ENCODE measurements at places on chromosomes 2 and 18.

- DNase-seq = no peak
These were observed 73.7 kb upstream of the DPP10 start for GRCh38 chr2:114368705-114369104.

DNA sequence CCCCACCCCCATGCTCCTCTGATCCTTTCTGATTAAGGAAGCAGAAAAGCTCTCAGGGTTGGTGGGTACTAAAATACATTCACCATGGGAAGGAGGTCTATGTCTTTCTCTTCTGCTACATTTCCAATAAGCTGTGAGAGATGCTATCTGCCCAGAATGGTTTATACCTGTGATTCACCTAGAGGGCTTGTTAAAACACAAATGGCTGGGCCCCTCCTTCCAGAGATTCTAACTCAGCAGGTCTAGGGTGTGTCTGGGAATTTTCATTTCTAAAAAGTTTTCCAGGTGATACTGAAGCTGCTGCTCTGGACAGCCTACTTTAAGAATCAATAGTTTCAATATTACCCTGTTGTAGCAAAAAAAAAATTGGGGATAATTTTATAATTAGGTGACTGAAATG, 772.2 kb upstream of the ZEB2 start:
- DNase-seq = no peak

DNA sequence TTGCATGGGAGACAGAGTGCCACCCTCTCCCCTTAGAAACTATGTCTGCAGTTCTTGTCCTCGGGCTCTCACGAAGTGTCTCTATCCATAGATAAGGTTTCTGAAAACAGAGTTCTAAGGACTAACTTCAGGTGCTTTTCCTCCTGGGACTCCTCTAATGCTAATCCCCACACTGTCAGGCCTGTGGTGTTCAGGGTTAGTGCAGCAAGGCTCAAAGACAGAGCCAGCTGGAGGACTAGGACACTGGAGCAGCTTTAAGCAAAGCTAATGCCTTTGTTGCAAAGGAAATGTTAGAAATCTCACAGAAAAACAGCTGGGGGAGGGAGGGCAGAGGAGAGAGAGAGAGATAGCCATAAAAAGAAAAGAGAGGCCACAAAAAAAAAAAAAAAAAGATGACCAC, 824.0 kb upstream of the FSHR start:
- DNase-seq = no peak

DNA sequence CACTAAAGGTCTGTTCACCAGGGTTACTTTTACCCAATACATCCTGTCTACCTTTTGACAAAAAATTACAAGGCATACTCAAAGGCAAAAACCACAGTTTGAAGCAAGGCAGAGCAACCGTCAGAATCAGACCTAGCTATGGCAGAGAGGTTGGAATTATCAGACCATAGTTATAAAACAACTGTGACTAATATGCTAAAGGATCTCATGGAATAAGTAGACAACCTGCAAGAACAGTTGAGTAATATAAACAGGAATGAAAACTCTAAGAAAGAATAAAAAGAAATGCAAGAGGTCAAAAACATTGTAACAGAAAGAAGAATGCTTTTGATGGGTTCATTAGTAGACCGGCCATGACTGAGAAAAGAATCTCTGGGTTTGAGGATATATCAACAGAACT, 318.8 kb upstream of the KCNH7 start:
- no peak for DNase-seq

- no peak for DNase-seq
These were observed 69.5 kb downstream of the ARL4C start for GRCh38 chr2:234427081-234428061.

GRCh38 chr2:18445433-18446320, 114.8 kb downstream of the RDH14 start:
- DNase-seq = no peak

DNA sequence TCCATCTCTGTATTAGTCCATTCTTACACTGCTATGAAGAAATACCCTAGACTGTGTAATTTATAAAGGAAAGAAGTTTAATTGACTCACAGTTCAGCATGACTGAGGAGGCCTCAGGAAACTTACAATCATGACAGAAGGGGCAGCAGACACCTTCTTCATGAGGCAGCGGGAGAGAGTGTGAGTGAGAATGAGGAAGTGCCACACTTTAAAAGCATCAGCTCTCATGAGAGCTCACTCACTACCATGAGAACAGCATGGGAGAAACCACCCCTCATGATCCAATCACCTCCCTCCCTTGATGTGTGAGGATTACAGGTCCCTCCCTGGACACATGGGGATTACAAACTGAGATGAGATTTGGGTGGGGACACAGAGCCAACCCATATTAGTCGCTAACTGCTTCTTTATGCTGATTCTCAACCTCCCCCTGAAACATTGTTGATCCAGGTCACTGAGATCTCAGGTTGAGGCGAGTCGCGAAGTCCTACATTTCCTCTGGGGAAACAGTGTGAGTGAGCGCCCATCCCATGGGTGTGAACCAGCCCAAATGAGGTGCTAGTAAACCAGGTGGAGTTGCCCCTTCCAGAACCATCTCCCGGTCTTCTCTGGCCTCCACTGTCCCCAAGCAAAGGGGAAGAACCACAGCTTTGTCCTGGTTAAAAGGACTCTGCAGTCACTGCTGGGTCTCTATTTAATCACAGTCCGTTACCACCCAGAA, 123.8 kb downstream of the CAPN13 start:
- no peak for DNase-seq

DNA sequence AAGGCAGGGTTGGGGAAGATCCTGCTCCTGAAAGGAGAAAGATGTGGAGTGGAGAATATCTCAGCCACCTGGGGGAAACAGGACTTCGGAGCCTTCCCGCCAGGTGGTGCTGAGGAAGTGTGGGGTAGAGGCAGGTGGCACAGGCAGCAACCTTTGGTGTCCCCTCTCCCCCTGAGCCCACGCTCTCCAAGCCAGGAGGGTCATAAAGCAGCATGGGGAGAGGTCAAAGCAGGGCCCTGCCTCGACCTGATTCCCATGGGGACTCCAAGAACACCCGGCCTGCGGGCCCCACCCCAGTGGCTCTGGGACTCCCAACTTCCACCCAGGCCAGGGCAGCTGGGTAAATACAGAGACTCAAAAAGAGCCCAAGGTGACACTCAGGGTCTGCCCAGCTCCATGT, 54.3 kb upstream of the SLC66A3 start:
- no peak for DNase-seq

DNA sequence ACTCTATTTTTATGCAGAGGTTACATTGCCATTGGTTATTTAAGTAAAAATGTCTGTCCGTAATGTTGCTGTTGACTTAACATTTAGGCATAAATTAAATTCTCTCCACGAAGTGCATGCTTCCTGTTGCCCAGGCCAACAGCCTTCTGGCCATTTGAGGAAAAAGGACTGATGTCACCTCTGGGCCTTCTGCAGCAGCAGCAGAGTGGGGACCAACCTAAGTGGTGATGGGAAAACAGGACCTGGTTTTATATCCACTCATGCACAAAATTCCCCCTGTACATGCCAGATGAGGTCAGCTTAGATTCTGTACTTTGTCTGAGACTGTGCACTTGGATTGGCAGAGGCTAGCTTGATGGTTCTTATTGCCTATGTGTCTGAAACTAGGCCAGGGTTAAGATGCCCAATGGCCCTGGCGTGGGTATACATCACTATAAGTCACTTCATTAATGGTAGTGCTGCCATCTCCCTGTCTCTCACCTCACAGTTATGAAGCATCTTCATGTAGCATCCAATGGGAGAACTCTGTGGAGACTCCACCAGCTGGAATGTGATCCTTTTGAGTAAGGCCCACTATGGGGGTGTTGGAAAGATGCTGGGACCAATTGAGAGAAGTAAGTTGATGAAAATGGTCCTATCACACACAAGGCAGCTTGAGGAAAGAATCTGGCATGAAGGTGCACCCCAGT, 4.4 kb downstream of the ARHGAP25 start:
- no peak for DNase-seq

DNA sequence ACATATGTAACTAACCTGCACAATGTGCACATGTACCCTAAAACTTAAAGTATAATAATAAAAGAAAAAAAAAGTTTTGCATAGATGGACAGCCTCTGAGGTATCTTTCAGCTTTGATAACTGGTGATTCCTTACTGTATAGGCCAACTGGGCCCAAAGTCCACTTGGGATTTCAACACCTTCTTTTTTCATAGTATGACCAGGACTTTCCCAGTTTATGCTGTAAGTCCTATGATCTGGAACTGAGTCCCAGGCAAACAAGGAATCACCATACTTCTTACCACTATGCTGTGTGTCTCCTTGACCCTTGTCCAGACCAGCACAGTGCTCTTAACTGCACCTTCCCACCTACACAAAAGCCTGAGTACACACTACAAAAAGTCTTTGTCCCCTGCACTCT, 205.1 kb upstream of the RBBP8 start:
- DNase-seq = no peak

DNA sequence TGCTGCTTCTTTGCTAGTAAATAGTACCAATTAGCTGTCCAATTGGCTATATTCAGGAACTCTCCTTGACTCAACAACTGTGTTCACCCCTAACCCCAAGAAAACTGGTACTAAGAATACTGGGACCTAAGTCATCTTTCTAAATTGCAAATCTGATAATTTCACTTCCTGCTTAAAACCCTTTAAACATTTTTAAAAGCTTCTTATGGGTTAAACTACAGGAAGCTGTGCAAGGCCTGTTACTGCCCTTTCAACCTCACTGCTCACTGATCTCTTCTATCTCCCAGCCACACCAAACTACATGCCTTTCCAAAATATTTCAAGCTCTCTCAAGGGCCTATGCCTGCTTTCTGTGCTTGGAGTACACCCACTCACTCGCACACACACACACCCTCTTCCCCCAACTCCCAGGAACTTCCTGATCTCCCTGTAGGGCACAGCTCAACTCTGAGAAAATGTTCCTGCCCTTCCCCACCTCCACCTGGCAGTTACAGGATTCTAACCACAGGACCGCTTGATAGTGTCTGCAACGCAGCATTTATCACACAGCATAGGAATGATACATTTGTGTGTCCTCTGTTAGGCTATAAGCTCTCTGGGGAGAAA, 6.7 kb downstream of the LMAN1 start:
- no peak for DNase-seq

- DNase-seq = peak; percentile 53
These were observed 368 bp downstream of the TMEFF2 start for GRCh38 chr2:192194265-192194865.

GRCh38 chr2:5227062-5227699, 465.0 kb upstream of the SOX11 start:
- DNase-seq = no peak

- DNase-seq = no peak
These were observed 266.7 kb downstream of the MEIS1 start for GRCh38 chr2:66701656-66702055.

GRCh38 chr2:147648471-147648870, 196.4 kb upstream of the ACVR2A start:
- no peak for DNase-seq

GRCh38 chr2:195410074-195410671, 246.9 kb upstream of the SLC39A10 start:
- no peak for DNase-seq

DNA sequence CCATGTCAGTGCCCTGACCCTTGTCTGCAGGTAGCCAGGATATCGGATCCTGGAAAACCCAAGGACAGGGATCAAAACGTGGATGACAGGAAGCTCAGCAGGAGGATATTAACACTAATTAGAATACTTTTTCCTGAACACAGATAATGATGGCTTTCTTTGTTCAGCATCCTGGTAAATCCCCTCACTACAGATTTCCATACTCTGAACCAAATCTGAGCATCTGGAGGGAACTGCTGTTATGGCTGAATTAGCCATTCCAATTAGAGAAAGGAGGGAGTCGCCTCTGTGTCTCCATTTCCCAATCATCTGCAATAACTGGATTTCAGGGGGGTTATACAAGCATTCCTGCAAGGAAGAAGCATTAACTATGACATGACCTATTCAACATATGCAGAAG, 24.4 kb downstream of the CXCR4 start:
- no peak for DNase-seq

DNA sequence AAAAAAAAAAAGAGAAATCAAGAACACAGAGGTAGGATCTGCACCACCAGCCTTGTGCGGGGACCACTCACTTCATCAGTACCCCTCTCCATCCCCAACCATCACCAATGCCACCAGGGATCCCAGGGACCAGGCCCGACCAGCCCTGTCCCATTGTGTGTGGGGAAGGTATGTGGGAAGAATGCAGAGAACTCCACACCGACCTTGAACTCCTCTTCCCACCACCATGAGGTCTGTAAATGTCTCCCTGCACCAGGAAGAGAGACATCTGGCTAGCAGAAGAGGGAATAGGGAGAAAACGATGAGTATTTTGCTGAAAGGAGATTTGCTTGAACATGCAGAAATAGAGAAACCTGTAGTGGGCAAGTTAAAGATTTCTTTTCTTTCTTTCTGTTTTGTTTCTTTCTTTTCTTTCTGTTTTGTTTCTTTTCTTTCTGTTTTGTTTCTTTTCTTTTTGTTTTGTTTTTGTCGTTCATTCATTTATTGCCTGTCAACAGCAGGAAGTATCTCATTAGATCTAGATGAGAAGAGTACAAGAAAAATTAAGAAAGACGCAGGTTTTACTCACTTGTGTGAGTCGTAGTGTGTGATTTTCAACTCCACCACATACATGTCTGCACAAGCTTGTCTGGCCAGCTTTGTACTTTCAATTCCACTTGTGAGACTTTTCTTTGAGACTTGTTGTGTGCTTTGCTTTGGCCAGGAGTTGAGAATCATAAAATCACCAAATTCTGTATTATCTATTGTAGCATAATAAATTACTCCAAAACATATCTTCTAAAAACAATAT, 179.8 kb upstream of the HAAO start:
- DNase-seq = no peak

DNA sequence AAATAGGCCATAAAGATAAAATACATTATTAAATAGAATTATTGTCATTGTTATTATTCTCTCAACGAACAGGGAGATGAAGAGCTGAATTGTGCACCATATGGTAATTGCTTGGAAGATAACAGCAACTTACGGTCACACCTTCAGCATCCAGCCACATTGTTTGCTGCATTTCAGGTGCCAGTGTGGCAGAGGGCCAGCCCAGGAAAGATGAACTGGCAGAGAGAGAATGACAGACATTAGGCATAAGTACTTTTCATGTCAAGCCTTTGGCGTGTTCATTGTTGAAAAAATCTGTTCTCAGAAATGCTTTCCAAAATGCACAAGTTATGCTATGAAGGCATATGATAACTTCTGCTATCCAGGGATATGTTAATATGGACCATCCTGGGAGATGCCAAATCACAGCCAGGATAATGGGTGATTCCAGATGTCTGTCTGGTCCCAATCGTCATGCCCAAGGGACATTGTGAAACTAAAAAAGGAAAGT, 748.6 kb upstream of the PIK3C3 start:
- DNase-seq = peak; percentile 12

DNA sequence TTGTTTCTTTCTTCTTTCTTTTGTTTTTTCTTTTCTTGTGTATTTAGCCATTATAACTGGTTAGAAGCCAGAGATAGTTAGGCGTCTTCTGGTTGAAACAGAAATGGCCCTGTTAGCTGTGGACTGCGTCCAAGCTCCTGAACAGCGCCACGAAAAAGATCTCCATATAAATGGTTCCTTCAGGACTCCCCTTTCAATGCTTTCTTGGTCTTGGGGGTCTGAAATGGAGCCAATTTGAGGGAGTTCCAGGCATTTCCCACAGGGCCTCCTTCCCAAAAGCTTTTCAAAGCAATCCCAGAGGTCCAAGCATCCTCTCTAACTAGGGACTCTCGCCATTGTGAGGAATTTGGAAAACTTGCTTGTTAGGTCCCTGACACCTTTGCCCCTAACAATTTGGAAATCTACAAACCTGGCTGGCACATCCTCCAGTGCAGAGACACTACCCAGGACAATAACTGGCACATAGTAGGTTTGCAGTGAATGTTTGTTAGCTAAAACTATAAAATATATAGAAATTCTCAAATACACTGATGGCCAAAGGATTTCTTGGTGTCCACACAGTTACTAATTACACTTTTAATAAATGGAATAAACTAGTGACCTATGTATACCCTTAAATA, 80.1 kb downstream of the MYCN start:
- no peak for DNase-seq

All from NCI-H2171 (cell line).